Stomach (tissue), 19 donors: ENCODE measurements at places on chromosomes 12 and 14.

DNA sequence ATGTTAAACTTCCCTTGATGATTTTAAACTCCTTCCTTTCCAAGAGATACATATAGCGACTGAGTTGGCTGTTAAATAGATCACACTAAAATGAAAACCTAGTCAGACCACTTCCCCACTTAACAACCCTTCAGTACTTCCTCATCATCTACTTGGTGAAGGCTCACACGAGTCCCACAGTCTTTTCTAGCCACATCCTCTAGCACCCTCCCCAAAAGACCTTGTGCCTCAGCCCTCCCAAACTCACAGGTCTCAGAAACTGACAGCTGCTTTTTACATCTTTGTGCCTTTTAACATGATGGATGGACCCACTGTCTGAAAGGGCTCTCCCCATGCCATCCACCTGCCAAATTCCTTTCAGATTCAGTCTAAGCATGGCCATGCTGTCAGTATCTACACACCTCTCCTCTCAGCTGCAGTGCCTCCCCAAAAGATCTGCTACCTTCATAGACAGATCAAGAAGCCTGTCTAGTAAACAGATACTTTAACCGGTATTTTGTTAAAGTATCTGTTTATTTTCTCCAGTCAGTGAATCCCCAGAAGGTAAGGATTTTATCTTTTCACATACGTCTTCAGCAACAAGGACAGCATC lies 65.1 kb upstream of the GPHB5 start:
- no peak for DNase-seq

- DNase-seq, result no peak
Observed at GRCh38 chr12:92634202-92634601, 68.6 kb upstream of the PLEKHG7 start.

GRCh38 chr14:35344107-35344807 lies 52.1 kb downstream of the PSMA6 start:
- DNase-seq, result no peak

DNA sequence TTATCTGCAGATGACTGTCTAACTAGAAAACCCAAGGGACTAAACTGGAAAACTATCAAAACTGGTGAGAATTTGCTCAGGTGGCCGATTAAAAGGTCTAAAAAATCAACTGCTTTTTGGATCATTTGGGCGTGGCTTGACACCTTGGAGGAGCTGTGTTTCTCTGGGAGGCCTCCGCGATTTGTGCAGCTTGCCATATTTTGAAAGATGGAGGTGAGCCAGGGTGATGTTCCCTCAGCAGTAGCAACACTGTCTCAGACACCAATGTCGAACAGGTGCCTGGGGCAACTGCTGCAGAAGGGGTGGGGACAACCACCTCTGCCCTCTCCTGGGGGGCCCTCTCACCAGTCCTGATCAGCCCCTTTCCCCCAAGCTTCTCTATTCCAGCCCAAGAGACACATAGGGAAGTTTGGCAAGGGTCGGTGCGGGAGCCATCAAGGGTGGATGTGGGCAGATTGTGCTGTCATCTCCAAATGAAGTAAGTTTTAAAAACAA lies 3.8 kb downstream of the CCDC177 start:
- no peak for DNase-seq

DNA sequence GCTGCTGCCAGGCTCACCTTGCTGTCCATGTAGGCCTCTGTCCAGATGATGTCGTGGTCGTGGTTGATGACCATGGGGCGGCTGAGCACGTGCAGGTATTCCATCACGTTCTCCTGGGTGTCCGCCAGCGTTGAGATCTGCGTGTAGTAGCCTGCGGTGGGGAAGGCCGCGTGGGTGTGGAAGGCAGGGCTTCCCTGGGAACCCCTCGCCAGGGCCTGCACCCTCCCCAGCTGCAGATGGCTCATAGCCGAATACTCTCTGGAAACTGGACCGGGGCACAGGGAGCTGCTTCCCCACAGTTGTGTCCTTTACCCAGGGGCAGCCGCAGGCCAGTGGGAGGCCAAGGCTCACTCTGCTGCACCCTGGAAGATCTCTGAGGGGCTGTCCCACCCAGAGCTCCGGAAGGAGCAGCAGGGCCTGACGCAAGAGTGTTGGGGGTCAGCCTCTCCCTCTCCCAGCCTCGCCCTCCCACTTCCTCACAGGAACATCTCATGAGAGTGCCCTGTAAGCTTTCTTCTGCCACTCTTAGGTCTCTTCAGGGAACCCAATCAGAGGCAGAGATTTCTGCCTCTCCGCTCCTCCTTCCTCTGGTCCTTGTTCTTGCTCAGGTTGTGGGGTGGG lies 35.5 kb downstream of the CACNA2D4 start:
- no peak for DNase-seq

DNA sequence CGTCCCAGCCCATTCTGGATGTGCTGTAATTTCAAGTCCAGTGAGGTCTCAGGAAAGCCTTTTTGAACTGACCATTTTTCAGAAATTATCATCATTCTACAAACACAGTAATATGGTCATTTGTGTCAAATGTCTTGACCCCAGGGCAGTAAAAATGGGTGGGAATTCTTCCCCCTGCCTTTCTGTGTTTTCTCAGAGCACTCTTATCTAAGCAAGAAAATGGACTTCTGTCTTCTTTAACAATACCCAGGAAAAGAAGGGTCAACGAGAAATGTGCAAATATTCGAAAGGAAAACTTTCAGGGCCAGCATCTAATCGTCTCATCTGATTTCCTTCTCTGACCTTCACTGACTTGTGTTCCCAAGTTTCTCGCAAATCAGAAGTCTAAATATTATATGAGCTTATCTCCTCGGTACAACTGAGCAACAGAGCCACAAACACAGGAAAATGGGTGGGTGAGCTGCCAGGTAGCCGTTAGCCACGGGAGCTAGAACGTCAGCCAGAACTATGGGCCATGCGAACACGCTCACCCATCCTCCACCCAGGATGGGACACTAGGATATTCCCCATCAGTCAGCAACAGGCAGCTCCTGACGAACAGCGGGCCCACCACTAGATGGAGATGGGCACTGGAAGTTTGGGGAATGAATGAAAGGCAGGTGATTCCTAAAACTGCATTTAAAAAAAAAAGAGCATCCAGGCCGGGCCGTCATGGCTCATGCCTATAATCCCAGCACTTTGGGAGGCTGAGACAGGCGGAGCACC lies 57.1 kb downstream of the VWF start:
- DNase-seq, result peak; percentile 40

GRCh38 chr12:82458101-82458500 lies 99.8 kb downstream of the METTL25 start:
- no peak for DNase-seq

GRCh38 chr14:26199590-26200370 lies 398.1 kb downstream of the NOVA1 start:
- no peak for DNase-seq

GRCh38 chr12:79409562-79409961 lies 281.2 kb downstream of the PAWR start:
- no peak for DNase-seq

- DNase-seq, result no peak
Observed at GRCh38 chr12:43737646-43738045, 20.9 kb downstream of the PUS7L start.

GRCh38 chr14:100640471-100641273 lies 53.5 kb upstream of the BEGAIN start:
- peak; percentile 67 for DNase-seq

- DNase-seq, result no peak
Observed at GRCh38 chr12:54019924-54020590, 8.2 kb upstream of the HOXC6 start.

- DNase-seq, result no peak
Observed at GRCh38 chr12:47238669-47239114, 158.9 kb upstream of the AMIGO2 start.

- DNase-seq, result no peak
Observed at GRCh38 chr12:92049403-92049802, 96.2 kb downstream of the BTG1 start.

DNA sequence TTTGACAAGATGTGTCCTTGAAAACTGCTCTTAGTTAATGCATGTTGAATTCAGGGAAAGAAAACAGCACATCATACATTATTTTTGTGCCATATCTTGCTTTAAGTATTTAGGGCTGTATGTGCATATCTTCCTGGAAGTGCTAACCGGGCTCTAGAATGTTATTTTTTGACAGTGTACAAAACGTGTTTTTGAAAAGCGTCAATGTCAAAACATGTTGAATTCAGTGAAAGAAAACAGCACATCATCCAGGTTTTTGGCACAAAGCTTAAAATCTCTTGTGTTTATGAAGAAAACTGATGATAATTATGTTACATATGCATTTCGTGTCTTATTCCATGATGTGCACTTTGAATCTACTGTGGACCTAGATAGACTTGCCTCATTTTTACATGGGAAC lies 82.7 kb downstream of the ASCL4 start:
- DNase-seq, result no peak

DNA sequence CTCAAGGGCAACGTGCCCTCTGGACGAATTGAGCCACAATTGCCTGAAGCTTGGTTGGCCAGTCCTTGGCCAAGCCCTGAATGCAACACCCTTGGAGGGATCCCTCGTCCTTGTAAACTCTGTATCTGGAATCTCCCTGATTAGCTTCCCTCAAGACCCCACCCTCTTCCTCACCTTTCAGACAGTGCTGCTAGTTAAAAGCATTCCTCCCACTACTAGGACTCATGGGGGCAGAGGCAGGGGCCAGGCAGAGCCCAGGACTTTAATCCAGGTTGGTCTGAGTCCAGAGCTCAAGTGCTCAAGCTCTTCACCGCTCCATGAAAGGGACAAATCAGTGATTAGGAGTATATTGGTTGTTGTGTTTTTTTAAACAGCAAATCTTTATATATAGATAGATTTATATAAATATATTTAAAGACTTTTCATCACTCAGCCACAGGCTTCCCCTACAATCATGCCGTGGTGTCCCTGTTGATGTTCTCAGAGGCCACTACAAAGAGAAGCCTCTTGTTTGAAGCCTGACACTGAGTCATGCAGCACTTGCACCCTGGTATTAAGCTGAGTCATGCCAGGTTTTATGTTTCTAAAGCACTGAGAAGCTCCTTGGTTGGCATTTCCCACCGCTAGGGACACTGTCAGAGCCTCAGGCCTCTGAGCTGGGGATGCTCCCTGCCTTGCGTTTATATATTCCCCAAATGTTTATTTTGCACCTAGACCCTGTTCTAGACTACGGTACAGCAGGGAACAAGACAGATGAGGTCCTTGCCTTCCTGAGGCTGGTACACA lies 53.8 kb upstream of the GSC start:
- DNase-seq, result no peak

GRCh38 chr12:105935106-105935505 lies 203.6 kb downstream of the NUAK1 start:
- DNase-seq, result no peak

DNA sequence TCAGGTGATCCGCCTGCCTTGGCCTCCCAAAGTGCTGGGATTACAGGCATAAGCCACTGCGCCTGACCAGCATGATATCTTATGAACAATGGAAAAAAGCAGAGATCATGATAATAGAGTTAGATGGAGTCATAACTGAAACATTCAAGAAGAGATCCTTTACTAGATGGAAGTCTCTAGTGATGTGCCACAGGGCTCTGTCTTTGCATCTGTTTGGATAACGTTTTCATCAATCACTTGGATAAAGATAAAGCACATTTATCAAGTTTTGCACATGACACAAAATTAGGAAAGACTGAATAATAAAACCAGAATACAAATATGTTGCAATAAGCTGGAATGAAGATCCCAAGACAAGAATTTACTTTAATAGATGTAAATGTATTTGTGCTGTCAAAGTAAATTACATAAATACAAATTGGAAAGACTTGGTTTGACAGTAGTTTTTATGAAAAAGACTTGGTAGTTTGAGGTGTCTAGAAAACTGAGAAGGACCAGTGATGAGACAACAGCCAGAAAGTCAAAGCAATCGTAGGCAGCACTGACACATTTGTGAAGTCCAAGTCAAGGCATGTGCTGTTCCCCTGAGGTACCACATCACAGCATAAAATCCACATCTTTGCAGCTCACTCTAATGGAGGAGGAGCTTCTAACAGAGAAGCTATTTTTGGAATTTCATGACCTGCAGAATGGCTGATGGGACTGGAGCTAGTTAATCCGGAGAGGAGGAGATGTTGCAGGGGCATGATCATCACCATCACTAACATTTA lies 28.5 kb downstream of the GPRC5A start:
- DNase-seq, result no peak

DNA sequence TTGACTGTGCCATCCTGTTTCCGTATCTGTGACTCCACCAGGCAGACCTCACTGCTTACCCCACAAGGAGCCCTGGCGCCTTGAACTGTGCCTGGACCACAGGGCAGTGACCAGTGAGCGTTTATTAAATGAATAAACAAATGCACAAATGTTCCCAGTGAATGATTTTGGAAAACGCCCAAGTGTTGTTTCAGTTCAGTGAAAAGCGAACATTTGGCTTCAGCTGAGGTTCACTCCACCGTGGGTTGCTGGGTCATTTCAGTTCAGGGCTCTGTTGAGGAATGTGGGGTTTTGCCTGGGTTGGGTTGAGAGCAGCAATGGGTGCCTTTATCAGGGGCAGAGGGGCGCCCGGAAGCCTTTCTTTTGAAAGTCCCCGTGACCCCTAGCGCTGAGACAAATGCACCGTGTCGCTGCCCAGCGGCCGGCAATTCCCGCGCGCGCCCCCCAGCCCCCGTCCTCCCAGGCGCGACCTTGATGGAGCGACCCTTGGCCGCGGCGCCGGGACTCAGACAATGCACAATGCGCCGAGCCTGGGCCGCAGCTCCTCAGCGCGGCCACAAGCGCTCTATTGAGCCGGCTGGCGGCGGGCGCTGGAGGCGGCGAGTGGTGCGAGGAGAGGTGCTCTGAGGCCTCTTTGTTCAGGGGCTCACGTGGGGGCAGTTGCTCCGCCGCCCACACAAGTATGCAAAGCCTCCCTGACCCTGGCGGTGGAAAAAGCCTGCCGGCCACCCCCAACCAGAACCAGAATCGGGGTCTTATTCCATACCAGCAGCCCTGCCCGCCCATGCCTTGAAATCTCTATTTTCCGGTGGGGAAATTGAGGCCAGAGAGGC lies 40.5 kb upstream of the CLMN start:
- DNase-seq, result peak; percentile 38
